ENCODE measurements at places on chromosomes 3 and 15.
A peak's percentile ranks its signal among the peaks of the same experiment; 100 is the strongest.

- no peak for DNase-seq
Observed at GRCh38 chr3:126547721-126548120, 11.0 kb downstream of the C3orf22 start.

- DNase-seq = no peak
Observed at GRCh38 chr3:163927521-163927920, 1150.8 kb downstream of the SI start.

- DNase-seq = peak; percentile 54
Observed at GRCh38 chr15:92077353-92078085, 224.0 kb downstream of the SLCO3A1 start.

GRCh38 chr3:130761730-130762311 is 15.2 kb upstream of the PIK3R4 start:
- DNase-seq = no peak

GRCh38 chr3:105905328-105905727 is 36.5 kb upstream of the CBLB start:
- no peak for DNase-seq

DNA sequence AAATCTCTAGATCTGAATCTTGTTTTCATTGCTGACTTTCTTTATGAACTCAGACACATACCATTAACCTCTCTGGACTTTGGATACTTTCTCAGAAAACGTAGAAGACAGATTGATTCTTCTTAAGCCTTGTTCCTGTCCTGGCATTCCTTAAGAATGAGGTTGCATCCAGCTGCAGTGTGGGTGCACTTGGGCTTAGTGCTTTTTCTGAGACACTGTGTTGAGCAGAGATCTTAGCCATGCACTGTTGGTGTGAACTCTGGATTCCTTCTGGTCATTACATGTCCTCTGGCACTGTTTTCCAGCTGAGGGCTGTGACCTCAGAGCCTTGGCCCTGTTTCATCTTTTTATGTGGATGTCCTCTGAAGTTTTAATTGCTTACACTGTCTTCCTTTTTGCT is 428.3 kb downstream of the CNTN4 start:
- no peak for DNase-seq

GRCh38 chr15:81473177-81473576 is 99.2 kb upstream of the TMC3 start:
- DNase-seq = no peak

DNA sequence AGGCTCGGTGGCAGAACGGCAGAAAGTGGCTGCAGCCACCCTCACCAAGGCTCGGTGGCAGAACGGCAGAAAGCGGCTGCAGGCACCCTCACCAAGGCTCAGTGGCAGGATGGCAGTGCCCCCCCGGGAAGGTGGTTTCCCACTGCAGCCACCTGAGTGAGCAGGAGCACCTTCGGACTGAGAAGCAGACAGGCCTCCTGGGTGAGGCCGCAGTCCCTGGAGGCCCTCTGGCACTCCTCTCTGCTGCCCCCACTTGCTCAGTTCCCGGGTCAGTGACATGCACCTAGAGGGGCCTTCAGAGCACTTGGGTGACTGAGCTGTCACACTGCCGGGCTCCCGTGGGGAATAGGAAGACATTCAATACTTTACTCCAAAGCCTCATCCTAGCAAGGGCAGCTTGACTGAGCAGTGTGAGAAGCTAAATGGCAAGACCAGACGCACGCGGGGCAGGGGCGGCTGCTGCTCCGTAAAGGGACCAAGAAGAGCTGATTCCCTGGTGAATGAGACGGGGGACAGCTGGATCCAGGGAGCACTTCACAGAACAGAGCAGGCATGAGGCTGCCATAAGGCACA is 62.7 kb downstream of the PCSK6 start:
- no peak for DNase-seq

GRCh38 chr3:181230258-181230657 is 240.7 kb upstream of the DNAJC19 start:
- no peak for DNase-seq

DNA sequence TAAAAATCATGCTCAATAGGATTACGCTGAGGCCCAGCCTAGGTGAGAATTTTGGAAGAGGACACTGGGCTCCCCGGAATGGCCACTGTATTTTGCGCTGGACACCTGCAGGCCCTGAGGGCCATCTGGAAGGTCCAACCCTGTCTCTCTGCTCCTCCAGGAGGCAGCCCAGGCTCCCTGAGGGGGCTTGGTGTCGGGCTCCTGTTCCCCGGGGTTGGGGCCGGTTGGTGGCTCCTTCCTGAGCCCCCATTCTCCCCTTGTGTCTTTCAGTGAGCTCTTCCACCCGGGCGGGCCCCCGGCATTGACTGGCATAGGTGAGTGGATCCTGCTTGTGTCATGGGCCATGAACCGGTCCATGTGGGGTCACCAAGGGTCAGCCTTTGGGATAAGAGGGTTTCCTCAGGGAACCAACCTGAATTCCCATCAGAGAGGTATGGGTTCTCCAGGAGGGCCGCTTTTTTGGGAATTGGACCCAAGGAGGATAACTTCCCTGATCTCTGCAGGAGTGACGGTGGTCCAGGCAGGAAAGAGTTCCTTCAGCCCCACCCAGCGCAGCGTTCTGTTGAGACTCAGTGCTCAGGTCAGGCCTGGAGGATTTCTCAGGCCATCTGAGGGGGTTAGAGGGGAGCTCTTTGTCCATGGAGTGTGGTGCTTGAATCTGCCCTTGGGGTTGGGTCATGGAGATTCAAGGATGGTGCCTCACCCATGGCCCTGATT is 187.8 kb downstream of the UBE3A start:
- no peak for DNase-seq

DNA sequence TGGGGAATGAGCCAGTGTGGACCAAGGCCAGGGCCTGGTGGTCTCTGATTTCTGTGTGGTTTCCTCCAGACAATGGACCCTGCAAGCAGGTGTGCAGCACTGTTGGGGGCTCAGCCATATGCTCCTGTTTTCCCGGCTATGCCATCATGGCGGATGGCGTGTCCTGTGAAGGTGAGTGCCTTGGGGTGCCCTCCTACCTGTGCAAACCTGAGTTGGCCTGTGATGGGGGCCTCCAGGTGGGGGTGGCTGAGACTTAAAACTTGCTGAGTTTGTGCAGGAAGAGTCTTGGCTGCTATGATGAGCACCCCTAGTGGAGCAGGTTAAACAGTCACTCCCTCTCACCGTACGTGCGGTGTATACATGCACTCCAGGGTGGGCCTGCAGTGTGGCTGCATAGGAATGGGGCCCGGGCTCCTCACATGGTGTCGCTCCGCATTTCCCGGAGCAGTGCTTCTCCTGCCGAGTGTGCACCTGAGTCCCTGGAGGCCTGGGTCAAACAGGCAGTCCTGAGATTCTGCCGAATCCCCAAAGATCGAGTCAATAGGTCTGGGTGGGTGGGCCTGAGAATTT is 70.8 kb downstream of the FBLN2 start:
- DNase-seq = no peak

- no peak for DNase-seq
Observed at GRCh38 chr3:46091741-46092701, 64.7 kb upstream of the XCR1 start.

GRCh38 chr3:131178710-131179375 is 152.2 kb downstream of the NEK11 start:
- DNase-seq = no peak

GRCh38 chr3:42685891-42686820 is 819 bp downstream of the KLHL40 start:
- DNase-seq = no peak

- DNase-seq = no peak
Observed at GRCh38 chr3:49805367-49805782, 2.3 kb downstream of the INKA1 start.

- no peak for DNase-seq
Observed at GRCh38 chr3:125403789-125404188, 28.7 kb upstream of the ZNF148 start.

GRCh38 chr3:185079625-185080024 is 73.2 kb downstream of the C3orf70 start:
- no peak for DNase-seq

DNA sequence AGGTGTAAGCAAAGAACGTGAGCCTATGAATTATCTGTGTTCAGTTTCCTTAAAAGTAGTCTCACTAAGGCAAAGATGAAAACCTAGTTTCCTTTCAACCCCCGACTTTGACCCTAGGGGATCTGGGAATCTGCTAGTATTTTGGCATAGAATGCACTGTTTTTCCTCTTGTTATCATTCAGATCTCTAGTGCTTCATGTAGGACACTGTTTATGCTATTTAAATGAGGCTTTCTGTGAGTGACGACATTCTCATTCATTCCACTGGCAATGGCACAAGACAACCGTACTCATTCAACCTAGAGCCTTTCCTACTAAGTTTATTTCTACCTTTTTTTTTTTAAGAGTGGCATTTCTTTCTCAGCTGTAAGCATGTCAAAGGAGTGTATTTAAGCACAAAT is 67.0 kb downstream of the CHAC1 start:
- DNase-seq = no peak

DNA sequence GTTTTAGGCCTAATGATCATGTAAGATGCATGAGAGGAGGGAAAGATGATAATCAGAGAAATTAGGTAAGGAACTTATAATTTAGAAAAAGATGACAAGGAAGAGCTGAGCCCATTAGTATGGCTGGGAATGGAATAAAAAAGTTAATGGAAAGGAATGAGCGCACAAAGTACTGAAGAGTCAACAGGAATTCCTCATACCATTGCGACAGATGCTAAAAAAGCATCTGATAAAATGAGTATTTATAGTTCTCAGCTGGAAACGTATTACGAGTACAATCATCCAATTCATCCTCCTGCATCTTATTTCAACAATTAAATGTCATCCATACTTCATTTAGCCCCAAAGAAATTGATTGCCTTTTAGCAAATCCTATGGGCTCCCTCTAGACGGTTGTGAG is 58.9 kb downstream of the TMCC1 start:
- DNase-seq = no peak

DNA sequence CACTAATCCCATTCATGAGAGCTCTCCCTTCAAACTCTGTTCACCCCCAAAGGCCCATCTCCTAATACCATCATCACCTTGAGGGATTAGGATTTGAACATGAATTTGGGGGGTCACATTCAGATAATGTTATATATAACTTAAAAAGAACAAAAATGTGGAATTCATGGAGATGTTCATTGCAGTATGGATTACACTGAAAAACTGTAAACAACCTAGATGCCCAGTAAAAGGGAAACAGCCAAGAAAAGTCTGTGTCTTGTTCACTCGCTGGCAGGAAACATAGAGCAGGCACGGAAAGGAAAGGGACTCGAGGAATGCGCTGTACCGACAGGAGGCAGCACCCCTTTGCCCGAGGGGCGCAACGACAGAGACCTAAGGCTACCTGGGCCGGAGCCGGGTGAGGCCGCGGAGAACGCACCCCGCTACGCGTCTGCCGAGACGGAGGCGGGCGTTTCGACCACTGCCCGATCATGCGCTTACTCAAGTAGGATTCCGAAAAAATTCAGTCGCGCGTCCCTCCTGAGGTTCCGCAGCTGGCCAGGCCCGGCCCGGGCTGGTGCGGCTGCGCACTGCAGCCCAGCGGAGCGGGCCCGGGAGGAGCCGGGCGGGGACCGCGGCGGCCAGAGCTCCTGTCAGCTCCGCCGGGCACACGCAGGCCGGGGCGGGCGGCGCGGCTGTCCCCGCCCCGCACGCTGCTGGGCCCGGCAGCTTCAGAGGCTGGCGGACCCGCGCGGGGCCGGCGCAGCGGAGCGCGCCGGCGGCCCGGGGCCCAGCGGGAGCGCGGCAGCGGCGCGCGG is 862 bp upstream of the MAN2A2 start:
- peak; percentile 67 for DNase-seq
